Right renal cortex interstitium (tissue), 3 donors: ENCODE measurements at places on chromosomes 11 and 22. TPM values are rescaled to one million over a fixed set of nuclear protein-coding genes. Genes with fewer than 3 reads are reported as not detected.

DNA sequence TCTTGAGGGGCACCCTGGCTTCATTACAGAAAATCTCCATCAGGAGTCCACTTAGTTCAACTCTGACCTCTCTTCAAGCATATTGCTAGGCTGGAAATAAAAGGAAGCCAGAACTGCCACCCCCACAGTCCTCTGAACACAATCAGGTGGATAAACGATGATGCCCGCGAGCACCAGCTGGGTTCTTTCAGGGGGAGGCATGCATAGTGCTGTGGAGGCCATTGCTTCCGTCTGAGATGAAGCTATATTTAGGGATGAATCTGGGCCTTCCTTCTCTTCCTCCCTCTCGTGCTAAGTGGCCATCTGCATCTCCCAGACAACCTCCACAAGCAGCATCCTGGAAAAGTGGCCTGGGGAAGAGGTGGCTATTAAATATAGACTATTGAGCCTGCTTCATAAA is 3.9 kb upstream of the MICAL2 start:
- no peak for DNase-seq

DNA sequence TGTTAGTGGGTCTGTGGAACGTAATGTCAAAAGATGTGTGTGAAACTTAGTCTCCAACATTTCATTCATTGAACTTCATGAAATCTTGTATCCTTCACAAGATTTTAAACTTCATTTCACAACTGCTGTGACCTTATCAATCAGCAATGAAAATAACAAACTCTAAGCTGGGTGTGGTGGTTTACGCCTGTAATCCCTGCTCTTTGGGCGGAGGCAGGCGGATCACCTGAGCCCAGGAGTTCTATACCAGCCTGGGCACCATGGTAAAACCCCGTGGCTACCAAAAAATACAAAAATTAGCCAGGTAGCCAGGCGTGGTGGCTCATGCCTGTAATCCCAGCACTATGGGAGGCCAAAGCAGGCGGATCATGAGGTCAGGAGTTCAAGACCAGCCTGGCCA is 5.1 kb downstream of the CHKA start:
- DNase-seq = no peak

DNA sequence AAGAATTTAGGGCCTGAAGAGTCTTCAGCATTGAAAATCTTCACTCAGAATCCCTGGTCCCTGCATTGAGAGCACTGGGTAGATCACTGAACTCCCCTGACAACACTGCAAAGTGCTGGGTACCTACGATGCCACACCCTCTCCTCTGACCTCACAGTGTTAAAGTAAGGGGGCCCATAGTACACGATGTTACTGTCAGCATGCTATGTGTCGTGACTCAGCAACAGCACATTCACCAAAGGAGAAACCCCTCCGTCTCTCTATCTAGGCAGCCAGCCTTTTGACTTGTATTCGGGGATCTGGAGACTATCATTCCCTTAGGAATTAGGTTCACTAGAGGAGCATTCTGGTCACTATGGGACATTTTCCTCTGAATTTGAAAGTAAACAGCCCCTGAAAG is 67.4 kb upstream of the PITPNB start:
- no peak for DNase-seq

The FZD4 gene
- 67.7 TPM for polyA plus RNA-seq

The OR5M8 gene
- not detected for polyA plus RNA-seq
